ENCODE measurements at places on chromosomes 3 and 15. TPM values are rescaled to one million over a fixed set of nuclear protein-coding genes. Genes with fewer than 3 reads are reported as not detected.

The SAXO2 gene
- total RNA-seq = 0.20 TPM

The SPTSSB gene
- total RNA-seq = 1.9 TPM

DNA sequence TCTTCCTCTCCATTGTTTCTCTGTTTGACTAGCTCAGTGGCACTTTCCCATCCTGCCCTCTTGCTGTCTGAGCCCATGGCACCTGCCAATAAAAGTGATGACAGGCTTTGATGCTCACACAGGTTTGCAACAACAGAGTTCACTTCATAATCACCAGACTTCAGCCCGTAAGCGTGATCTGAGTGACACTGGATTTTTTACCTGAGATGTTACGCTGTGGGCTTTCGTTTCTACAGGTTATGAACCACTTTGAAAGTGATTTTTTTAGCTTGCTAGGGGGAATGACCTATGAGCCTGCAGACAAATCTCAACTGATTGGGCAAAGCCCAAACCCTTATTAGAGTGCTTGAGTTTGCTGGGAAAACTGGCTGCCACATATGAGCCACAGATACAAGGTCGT, 173.9 kb upstream of the ICE2 start:
- H3K27me3 ChIP-seq = no peaks in the 10 kb centered on the region
- H3K4me3 ChIP-seq = no peak overlapping the region
- DNase-seq = no peak

GRCh38 chr3:187689984-187690383, 12.4 kb downstream of the RTP2 start:
- H3K27me3 ChIP-seq = peaks cover 5% of the 10 kb centered on the region
- H3K27ac ChIP-seq = no peak overlapping the region
- no peak overlapping the region for H3K4me3 ChIP-seq
- H3K36me3 ChIP-seq = no peaks in the 10 kb centered on the region
- no peaks in the 10 kb centered on the region for H3K4me1 ChIP-seq

DNA sequence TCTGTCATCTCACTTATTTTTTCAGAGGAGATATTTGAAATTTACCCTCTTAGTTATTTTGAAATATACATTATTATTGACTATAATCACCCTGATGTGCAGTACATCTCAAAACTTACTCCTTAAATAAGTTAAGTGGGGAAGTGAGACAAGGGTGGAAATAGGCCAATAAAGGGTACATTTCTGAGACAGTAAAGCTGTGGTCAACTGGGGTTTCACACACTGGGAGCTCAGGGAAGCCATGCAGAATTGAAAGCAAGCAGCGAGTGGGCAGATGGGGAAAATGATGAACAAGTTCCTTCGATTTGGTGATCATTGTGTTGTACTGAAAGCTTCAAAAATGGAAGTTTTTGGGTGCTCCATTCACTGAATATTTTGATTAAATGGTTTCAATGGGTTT, 21.6 kb upstream of the MOBP start:
- H3K27me3 ChIP-seq = no peaks in the 10 kb centered on the region
- no peaks in the 10 kb centered on the region for H3K4me1 ChIP-seq
- DNase-seq = no peak

GRCh38 chr3:9622438-9622837, 26.9 kb upstream of the MTMR14 start:
- peaks cover 1% of the 10 kb centered on the region for H3K27me3 ChIP-seq
- no peak for DNase-seq
- H3K4me3 ChIP-seq = no peak overlapping the region
- H3K36me3 ChIP-seq = peaks cover 9% of the 10 kb centered on the region
- H3K4me1 ChIP-seq = peaks cover 2% of the 10 kb centered on the region

DNA sequence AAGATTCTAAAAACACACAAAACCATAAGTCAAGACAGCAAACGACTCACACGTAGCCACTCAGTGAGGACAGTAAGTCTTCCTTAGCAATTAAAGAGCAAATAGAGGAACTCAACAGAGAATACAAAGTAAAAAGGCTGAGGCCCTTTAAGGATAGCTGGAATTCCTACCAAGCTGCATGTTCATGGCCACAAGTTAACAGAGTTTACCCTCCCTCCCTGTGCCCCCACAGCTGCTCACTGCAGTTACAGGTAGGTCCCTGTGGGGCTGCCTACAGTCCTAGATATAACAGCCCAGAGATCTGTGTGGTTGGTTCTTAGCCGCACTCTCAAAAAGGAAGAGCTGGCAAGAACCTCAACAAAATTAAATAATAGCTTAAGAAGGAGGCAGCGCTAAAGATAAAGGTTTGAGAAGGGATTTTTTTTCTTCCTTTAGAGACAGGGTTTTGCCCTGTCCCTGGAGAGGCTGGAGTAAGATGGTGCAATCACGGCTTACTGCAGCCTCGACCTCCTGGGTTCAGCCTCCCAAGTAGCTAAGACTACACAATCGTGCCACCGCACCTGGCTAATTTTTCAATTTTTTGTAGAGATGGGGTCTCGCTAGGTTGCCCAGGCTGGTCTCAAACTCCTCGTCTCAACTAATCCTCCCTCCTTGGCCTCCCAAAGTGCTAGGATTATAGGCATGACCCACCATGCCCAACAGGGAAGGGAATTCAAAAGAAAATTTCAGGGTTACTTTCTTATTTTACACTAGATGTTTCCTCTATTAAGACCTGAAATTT, 19.3 kb downstream of the SFMBT1 start:
- H3K4me1 ChIP-seq = peaks cover 21% of the 10 kb centered on the region
- H3K27ac ChIP-seq = no peak overlapping the region

DNA sequence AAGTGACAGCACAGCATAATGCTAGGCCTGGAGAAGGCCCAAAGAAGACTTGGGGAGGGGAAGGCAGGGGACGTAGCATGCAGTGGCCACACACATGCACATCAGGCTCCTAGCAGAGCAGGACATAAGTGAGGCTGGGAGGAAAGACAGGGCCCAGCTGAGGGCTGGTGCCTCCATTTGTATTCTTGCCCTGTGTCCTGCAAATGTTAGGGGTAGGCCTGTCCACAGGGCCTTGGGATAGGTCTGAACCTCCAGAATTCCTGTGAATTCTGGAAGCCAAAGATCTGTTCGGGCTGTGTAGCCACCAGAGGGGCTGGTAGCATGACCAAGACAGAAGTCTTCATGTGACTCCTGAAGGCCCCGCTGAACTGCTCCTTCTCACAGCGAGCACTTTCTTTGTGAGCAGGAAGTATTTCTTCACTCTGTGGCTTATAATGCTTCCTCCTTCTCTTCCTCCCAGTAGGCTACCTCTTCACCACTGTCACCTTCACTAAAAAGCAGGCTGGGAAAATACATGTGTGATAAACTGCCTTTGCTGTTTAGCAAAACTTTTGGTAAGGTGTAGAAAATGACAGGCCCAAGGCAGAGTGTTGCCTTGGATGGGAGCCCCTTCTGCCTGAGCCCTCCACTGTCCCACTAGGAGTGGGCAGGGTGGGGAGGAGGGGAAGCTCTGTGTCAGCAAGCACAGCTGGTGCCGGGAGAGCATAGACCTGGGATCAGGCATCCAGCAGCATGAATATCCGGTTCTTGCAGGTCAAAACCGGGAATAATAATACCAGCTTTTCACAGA, 8.4 kb downstream of the CERS3 start:
- peaks cover 2% of the 10 kb centered on the region for H3K4me1 ChIP-seq
- H3K27ac ChIP-seq = no peak overlapping the region
- no peaks in the 10 kb centered on the region for H3K36me3 ChIP-seq
- no peak overlapping the region for H3K4me3 ChIP-seq
- DNase-seq = no peak

Measured in glutamatergic neuron (in vitro differentiated cells).